Activated naive CD8-positive, alpha-beta T cell treated with anti-CD3 and anti-CD28 coated beads, Interleukin-2, amount 50 U/mL, for 16 hours (primary cell): ENCODE measurements at places on chromosomes 11 and 22.

GRCh38 chr11:129694966-129695365 is 120.7 kb upstream of the TMEM45B start:
- DNase-seq: no peak

DNA sequence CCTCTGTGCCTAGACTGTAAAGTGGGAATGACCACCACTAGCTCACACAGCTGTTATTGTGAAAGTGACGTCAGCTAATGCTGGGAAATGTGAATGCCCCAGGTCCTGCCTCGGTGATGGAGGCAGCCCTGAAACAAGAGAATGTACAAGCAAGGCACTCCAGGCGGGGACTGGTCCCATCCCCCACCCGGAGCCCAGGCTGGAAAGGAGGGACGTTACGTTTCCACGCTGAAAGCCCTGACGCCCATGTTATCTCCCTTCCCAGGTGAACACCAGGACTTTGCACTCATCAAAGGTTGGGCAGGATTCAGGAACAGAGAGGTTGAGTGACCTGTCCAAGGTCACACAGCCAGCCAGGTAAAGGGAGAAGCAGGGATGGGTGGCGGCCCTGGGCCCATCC is 784 bp downstream of the SULT4A1 start:
- DNase-seq: no peak

GRCh38 chr22:31628969-31629708 is 32.9 kb downstream of the PISD start:
- DNase-seq: no peak

GRCh38 chr11:21807350-21807749 is 385.5 kb upstream of the ANO5 start:
- DNase-seq: no peak

DNA sequence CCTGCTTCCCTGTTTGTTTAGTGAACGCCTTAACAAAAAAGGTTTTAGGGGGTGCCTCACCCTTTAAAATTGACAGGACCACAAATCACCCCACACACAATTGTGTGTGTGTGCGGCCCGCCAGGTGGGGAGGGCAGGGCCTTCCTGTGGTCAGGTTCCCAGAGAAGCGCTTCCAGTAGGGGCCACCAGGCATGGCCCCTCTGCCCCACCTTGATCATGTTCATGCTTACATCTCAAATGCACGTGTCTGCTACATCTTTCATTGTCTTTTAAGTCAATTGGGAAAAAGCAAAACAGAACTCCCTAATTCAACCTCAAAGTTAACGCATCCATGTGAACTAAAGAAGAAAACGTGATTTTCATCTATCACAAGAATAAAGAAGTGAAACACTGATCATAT is 1335.3 kb downstream of the TBC1D22A start:
- DNase-seq: no peak
